ENCODE measurements at places on chromosomes 13 and 19.
A peak's percentile ranks its signal among the peaks of the same experiment; 100 is the strongest.

- DNase-seq: peak; percentile 41
These were observed 7.7 kb upstream of the CDADC1 start for GRCh38 chr13:49240017-49240416.

DNA sequence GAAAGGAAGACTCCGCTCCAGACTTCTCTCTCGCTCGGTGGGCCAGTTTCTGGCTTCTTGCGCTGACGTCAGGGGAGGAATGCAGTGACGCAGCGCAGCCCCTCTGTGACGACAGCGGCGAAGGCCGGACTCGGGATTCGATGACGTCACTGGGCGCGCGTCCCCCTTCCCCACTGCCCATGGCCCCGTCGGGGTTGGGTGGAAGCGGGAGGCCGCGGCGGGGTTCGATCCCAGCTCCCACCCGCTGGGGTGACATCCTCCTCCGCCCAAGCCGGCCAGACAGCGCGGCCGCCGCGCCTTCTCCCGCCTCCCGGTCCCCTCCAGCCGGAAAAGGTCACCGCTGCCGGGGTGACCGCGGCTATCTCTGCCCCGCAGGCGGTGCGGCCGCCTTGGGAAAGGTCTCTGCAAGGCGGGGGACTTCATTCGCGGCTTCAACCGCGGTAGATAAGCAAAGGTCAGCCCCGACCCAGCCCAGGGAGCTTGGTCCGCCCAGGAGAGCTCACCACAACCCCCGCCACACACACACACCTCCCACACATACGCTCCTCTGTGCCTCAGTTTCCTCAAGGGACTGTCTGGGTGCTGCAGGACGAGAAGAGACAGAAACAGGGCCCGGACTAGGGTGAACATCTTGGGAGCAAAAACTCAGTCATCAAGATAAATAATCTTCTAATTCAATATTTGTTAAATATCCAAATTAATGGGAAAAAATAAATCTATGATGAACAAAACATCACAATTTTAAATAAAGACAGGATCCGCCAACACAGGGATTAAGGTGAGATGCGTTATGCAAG is 844 bp upstream of the RFX1 start:
- DNase-seq: no peak

GRCh38 chr19:41945135-41945766 is 13.9 kb downstream of the RABAC1 start:
- peak; percentile 77 for DNase-seq

DNA sequence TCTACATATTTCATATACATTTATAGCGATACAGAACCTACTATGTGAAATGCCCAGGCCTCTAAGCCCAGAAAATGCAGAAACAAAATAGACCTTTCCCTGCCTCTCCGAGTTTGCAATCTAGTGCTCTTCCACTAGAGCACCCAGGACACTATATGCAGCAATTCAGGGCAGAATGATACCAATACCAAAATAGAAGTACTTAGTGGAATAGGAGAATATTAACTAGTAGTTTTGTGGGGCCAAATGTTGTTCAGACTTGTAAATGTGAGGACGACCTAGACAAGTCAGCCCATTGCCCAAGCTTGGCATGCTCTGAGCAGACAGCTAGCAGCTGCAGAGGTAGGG is 35.8 kb upstream of the FLT1 start:
- DNase-seq: no peak

- DNase-seq: no peak
These were observed 465.0 kb downstream of the TSHZ3 start for GRCh38 chr19:30884146-30884812.

DNA sequence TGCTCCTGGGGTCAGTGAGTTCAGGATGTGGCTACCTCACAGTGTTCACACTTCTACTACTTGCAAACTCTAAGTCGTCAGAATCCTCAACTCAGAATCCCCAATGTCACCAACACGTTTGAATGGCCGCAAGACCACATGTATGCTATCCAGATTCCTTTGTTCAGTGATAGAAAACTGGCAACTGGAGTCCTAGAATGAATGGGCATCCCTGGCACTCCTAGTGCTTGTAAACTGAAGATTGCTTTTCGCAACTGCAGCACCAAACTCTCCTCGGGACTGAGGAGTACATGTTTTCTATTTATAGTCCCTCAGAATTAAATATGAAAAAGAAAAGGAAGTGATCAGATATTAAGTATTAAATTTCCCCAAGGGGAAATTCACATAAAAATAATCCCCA is 4.9 kb downstream of the SMAD9 start:
- no peak for DNase-seq

- DNase-seq: no peak
These were observed 2.7 kb upstream of the GATAD2A start for GRCh38 chr19:19402656-19403372.

GRCh38 chr19:38190061-38190460 is 34.0 kb downstream of the DPF1 start:
- no peak for DNase-seq
